ENCODE measurements at places on chromosomes 13 and 19.
A peak's percentile ranks its signal among the peaks of the same experiment; 100 is the strongest.

GRCh38 chr13:40470660-40471059 is 195.8 kb downstream of the FOXO1 start:
- no peak for DNase-seq

DNA sequence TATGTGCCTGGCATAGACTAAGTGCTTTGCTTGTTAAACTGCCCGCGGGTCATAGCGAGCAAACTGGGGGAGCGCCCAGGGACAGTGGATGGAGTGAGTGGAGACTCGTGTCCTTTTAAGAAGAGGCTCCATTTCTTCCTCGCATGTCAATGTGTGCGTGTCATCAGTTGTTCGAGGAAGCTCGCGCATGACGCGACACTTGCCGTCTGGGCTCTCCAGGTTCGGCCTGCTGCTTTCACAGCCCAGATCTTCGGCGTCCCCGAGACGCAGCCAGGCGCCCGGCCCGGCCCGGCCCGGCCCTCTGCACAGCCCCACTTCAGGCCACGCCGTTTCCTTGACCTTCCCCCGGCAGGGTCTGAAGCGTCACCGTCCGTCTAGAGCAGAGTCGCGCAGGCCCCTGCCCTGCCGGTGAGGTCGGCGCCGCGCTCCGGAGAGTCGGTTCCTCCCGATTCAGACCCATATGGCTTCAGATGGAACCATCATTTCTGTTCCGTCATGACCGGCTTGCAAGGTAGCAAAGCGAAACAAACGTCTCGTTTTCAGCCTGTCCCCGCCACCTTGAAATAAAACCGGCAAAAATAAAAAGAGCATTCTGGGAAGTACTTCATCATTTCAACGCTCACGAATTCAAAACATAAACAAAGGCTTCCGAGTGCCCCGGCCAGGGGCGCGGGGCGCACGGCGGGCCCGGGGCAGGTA is 599 bp upstream of the ARHGEF7 start:
- DNase-seq = peak; percentile 58

DNA sequence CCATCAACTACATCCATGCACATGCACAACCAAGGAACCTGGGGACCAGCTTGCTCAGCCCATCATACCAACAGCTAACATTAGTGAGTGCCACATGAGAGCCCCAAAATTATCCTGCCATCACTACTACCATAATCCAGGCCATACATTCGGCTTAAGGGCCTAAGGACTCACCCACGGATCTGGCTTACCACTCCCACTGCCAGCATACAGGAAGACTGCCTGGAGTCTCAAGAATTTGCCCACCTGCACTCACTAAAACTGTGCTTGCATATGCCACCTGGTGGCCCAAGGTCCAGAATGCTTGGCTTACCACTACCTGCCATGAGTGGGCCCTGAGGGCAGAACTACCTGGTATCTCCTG is 1562.9 kb upstream of the PRR20A start:
- DNase-seq = no peak

GRCh38 chr13:44768775-44769581 is 192.8 kb upstream of the TSC22D1 start:
- peak; percentile 17 for DNase-seq

DNA sequence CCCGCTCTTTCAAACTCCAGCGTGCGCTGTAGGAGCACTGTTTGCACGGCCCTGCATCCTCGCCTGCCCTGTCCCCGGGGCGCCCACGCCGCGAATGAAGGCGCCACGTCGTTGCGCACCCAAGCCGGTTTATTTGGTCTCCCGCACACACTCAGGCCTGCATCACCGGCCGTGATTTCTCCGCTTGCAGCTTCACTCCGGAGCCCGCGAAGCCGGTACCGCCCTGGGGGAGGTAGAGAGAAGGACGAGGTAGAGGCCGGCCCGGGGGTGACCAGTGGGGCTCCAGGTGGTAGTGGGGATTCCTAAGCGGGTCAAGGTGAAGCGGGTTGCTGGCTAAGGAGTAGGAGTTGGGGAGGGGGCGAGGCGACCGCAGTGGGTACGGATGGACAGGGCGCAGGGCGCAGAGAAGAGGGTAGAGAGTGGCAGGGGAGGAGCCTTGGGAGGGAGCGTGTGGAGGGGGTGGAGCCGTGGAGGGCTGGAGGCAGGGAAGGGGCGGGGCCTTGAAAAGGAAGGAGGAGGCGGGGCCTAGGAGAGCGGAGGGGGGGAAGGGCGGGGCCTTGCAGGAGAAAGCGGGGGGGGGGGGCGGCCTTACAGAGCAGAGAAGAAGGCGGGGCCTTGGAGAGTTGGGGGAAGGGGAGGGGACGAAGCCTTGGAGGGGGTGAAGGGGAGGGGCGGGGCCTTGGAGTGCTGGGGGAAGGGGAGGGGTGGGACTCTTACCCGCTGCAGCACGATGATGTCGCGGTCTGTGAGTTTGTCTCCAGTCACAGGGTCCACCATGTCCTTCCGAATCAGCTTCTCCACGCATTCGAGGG is 24.6 kb downstream of the NOSIP start:
- no peak for DNase-seq

DNA sequence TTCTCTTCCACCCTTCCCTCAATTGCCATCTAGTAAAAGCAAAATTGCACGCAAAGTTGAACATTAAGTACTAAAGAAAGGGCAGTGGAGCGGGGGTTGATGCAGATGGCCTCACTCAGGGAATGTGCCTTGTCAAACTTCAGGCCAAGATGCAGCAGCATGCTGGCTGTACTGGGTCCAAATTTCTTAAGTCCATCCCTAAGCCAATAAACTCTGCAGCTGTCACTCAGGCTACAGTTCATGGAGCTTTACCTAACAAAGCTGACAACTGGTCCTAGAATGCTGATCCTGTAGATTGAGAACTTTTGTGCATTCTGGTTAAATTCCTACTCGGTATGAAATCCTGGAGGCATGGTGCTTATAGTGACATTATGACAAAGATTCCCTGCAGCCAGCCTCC is 88.4 kb downstream of the FOXO1 start:
- no peak for DNase-seq

- DNase-seq = no peak
These were observed 27.1 kb upstream of the C1QTNF9 start for GRCh38 chr13:24282256-24282655.

DNA sequence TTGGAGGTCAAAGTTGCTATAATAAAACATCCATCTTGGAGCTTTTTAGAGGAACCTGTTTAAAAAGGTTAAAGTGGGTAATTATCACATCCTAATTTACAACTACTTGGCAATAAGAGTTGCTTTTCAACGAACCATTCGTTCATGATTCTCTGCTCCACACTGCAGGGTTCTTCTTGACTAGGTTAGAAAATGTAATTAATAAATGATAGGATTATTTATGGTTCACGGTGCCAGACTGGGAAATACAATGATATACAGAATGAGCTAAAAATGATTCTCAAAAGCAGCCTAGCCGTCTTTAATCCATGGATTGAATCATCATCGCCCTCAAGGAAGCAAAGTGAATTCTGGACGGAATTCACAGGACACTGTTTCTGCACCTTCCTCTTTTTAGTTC is 291.2 kb downstream of the TEX29 start:
- DNase-seq = no peak

- no peak for DNase-seq
These were observed 45.0 kb upstream of the FAM124A start for GRCh38 chr13:51177188-51177587.

DNA sequence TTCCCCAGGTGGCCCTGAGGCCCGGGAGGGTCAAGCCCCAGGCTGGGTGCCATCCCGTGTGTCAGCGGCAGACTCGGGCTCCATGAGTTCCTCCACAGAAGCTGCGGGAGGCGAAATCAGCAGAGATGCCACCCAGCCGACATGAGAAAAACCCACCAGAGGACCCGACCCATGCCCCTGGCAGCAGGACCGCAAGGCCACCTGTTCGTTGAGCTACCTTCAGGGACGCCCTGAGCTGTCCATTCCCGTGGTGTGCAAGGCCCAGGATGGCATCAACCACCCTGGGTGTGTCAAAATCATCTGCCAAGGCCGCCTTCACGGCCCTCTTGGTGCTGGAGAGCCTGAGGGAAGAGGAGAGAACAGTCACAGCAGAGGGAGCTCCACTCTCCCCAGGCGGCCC is 30.4 kb downstream of the NAXD start:
- DNase-seq = no peak

GRCh38 chr13:51007216-51007615 is 97.6 kb downstream of the RNASEH2B start:
- DNase-seq = no peak

GRCh38 chr13:66624302-66624701 is 605.8 kb downstream of the PCDH9 start:
- no peak for DNase-seq

- no peak for DNase-seq
These were observed 19.2 kb downstream of the KLK5 start for GRCh38 chr19:50933640-50934039.

GRCh38 chr13:52810526-52810925 is 37.9 kb downstream of the PCDH8 start:
- no peak for DNase-seq

All from GM20000 (cell line).